NCI-H748 treated with DMSO at 0.1 percent for 48 hours (cell line): ENCODE measurements at places on chromosomes 7 and 10.

- no peak for DNase-seq
Observed at GRCh38 chr10:111837985-111838384, 345.6 kb downstream of the GPAM start.

- no peak for DNase-seq
Observed at GRCh38 chr7:65812281-65812680, 60.6 kb upstream of the VKORC1L1 start.

DNA sequence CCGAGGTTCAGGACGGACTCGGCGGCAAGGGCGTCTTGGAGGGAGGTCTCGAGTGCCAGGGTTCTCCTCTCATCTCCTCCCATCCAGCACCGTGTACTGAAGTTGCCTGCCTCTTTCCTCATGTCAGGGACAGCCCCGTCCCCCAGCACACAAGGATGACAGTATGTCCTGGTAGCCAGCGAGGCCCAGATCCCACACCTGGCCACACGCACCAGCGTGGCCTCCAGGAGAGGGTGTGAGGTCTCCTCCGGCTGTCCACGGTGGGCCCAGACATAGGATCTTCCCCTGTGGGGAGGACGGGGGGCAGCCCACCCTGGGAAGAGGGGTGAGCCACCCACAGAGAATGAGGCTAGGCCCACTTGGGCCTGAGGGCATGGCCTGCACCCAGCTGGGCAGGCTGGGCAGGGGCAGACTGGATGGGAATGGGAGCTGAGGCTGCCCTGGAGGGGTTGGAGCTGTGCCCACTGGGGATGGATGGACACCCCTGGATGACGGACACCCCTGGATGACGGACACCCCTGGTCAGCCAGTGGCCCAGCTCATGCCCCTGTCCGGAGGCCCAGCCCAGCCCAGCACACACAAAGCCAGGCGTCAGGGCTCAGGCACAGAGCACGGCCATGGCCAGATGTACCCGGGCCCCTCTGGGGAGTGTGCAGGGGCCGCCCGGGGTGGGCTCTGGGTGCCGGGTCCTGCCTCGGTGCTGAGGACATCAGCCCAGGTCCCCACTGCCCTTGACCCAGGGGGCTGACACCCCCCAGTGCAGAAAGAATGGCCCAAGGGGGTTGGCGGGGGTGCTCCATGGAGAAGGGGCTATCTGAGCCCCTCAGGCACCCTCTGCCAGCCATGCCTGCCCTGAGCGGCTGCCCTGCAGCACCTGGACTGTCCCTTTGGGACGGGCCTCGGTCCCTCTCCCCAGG is 30.9 kb upstream of the CFAP46 start:
- DNase-seq, result no peak

- no peak for DNase-seq
Observed at GRCh38 chr7:34108165-34108564, 202.8 kb downstream of the BMPER start.

DNA sequence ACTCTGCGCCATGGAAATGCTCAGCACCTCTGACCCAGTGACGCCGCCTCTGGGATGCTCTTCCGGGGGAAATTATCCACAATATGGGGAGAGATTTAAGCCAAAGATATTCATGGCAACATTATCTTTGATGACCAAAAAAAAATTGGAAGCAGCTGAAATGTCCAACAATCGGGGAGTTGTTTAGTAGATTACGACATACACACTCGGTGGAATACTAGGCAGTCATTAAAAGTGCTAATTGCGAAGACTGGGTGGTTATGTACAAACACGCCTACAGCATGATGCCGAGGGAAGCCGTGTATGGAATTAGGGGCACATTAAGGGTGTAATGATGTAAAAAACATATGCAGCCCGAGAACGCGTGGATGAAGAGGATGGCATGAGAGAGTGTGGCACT is 75.2 kb downstream of the UNCX start:
- DNase-seq, result no peak

DNA sequence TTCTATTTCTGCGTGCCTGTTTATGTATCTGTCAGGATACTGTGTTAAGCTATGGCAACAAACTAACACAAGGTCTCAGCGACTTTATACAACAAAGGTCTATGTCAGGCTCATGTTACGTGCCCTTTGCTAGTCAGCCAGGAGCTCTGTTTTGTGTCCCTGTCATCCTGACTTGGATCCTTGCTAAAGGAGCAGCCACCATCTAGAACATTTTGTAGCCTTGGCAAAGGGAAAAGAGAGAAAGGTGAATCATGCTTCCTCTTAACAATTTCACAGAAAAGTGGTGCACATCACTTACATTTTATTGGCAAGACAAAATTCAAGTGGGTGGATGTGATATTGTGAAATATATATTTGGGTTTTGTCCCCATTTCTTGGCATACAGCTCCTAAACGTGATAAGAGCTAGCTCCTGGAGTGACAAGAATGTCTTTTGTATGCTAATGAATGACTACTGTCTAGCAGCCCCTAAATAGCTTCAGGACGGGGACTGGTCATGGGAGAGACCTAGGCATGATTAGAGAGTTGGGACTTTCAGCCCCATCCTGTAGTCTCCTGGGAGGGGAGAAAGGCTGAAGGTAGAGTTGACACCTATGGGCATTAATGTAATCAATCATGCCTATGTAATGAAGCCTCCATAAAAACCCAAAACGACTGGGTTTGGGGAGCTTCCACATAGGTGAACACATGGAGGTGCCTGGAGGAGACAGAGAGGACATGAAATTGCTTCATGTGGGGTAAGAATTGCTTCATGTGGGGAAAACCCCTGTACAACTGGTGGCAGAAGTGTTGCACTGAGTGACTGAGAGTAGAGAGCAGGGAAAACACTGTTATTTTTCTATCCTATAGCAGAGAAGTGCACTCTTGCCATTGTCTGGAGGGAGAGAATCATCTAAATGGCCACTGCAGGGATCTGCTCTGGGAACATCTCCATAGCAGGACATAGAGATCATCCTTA is 33.0 kb downstream of the MRPL32 start:
- DNase-seq, result no peak

- no peak for DNase-seq
Observed at GRCh38 chr10:113442336-113442735, 110.5 kb upstream of the HABP2 start.

GRCh38 chr7:45682836-45683555 is 108.8 kb downstream of the ADCY1 start:
- no peak for DNase-seq

- no peak for DNase-seq
Observed at GRCh38 chr7:126529254-126529653, 723.5 kb downstream of the GRM8 start.
